ENCODE measurements at places on chromosomes 5 and 9.

DNA sequence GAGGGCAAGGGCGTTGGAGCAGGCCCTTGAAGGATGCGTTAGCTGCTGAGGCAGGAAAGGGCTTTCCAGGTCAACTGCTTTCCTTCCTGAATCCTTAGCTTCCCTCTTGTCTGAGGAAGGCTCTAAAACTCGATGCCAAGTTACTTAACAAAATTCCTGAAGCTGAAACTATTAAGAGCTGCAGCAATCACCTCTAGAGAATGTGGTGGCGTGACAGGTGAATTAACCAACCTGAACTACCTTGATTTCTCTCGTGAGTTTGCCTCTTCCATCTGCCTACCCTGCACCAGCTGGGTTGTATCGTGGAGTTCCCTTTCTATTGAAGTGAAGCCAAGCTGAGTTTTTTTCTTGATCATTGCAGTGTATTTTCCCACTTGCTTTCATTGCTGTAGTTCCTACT, 96.1 kb downstream of the PDE8B start:
- DNase-seq = no peak

GRCh38 chr5:127571314-127572131, 54.1 kb downstream of the PRRC1 start:
- DNase-seq = no peak

DNA sequence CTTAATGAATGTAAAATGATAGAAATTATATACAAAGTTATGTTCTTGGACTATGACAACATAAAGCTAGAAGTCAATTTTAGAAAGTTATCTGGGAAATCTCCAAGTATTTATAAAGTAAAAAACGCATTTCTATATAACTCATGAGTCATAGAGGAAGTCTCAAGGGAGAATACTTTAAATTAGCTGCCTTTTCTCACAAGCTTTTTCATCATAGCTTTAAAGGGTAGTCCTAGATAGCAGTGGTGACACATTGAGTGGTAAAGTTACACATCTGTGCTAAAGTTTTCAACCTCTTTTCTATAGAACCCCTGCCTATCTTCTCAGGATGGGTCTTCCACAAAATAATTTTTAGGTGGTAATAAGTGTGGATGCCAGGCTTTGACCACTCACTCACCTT, 598.3 kb upstream of the FAM174A start:
- DNase-seq = no peak

DNA sequence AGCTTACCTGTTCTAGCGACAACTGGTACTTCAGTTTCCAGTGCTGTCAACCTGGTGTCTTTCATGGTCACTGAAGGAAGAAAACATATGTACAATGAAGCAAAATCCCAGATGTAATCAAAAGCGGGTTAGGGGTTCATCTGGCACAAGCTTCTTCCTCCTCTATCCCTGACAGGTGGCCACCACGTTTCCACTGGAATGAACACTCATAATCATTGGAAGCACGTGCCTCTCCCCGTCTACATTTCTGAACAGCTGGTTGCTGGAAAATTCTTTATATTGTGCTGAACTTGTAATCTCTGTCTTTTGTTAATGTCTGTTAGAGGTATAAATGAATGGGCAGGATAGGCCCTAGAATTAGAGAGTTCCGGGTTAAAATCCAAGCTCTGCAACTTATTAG, 9.4 kb downstream of the TSC1 start:
- DNase-seq = no peak

- no peak for DNase-seq
Observed at GRCh38 chr5:132708645-132709044, 28.7 kb downstream of the KIF3A start.

DNA sequence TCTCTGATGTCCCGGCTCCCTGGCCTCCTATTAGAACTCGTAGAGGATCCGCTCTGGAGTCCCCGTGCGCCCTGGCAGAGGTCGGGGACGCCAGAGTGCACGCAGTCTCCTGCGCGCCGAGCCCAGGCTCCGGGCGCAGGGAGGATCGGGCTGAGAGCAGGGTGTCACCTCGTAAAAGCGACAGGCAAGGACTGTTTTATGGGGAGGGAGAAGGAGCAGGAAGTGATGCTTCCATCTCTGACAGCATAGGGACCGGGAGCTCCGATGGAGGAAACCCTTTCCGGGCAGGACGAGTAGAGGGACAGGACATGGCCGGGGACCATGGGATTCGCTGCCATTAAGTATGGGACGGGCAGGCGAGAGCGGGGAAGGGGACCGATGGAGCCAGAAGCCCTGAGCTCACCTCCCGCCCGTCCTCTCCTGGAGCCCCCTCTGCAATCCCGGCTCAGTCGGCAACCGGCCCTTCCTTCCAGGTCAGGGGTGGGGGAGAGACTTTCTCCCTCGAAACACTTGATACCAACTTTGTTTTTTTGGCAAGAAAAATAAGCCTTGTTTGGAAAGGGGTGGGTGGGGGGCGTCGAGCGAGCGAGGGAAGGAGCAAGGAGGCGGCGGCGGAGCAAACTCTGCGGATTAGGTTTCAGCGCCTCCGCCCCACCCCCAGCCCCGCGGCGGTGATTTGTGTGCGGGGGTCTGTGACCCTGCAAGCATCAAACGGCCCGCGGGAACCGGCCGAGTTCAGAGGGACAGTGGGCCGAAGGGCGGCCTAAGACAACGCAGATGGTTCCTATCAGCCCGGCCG, 12.6 kb downstream of the LMX1B start:
- DNase-seq = no peak

- DNase-seq = no peak
Observed at GRCh38 chr9:89351584-89352300, 33.4 kb downstream of the SECISBP2 start.

- no peak for DNase-seq
Observed at GRCh38 chr9:72013292-72013760, 47.1 kb downstream of the C9orf57 start.

GRCh38 chr9:107153336-107153735, 129.7 kb upstream of the RAD23B start:
- no peak for DNase-seq

- DNase-seq = no peak
Observed at GRCh38 chr9:13758936-13759335, 479.4 kb upstream of the MPDZ start.

Data from hippocampal formation (tissue), 2 donors.